ENCODE measurements at places on chromosomes 11 and 22. TPM values are rescaled to one million over a fixed set of nuclear protein-coding genes. Genes with fewer than 3 reads are reported as not detected.

- no peak for DNase-seq
Observed at GRCh38 chr11:88104408-88104807, 70.8 kb downstream of the RAB38 start.

FGF19 gene
- total RNA-seq = not detected

KCNJ1 gene
- not detected for total RNA-seq

GRCh38 chr11:31802990-31803812, 7.9 kb downstream of the PAX6 start:
- no peak for DNase-seq
